Hepatocyte (in vitro differentiated cells): ENCODE measurements at places on chromosomes 3 and 15.

DNA sequence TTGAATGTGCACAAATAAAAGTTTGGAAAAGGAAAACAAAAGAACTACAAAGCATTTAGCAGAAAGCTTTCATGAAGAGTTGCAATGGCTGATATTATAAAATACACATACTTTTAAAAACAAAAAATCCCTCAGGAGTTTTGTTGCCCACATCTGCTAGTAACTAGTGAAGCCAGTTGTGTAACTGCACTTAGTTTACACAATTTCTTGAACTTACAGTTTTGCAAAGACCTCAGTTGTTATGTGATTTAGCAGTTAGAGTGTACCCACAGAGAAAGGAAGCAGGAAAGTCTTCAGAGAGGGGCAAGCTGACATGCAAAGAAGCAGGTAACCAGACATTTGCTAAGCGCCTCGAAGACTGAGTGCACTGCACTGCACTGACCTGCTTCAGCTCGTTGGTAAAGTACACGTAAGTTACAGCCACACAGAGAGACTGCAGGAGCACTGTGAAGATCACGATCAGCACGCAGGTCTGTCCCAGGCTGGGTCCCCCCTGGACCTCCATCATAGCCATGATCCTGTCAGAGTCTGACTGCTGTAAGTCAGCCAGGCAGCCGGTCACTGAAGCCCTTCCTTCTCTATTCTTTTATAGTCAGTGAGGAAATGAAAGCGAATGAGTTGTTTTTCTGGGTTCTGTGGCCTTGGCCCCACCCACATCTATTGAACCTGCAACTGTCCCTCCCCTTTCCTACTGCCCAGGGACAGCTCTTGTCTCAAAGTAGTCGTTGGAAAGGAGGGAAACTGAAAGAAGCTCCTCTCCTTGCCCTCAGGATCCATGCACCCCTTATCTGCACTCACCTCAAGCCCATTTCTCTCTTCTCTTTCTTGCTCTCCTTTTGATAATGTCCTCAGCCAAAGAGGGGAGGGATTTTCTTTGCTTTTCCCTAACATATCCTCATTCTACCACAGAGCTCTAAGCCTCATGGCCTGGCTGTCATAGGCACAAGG, at the start of gene TNFSF10:
Gene TNFSF10, minus strand, starts transcription at position 560 of the 948 bp plus-strand sequence. Its CDS starts 46 bp downstream, at position 514.
- peak; percentile 60 for DNase-seq

DNA sequence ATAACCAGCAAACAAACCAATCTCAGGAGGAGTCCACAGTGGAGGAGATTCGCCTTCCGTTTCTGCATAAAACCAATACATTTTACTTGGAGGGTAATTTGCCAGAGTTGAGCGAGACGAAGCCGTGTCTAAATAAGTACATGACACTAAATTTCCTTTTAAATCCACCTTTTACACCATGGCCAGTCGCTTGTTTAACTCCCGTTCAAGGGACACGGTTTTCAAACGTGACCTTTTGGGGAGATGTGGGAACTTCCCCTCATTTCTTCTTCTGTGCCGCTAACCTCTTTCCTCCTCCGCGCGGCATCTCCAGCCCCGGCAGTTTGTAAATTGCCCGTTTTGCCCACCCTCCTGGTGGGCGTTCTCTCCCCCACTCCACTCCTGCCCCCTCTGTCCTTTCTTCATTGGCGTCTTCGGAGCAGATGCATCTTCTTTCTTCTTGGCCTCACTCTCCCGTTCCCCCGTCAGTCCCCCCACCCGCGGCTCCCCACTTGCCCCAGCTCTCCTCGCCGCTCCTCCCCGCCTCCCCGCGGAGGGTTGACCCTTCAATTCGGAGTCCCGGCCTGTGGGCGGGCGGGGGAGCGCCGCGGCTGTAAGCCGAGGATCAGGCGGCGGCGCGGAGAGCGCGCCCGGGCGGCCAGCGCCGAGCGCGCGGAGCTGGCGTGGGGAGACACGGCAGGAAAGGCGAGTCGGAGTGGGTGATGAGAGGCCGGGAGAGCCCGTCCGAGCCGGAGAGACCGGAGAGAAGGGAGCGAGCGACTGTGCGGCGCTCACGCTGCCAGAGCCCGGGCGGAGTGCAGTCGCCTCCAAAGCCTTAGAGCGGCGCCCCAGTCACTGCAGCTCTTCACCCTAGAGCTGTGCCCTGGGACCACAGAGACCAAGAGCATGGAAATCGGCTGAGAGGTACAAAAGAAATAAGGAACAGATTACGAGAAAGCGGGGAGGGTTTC, at the start of gene NLGN1:
Gene NLGN1, plus strand, starts transcription at position 584 of the 950 bp plus-strand sequence.
- DNase-seq: peak; percentile 88

DNA sequence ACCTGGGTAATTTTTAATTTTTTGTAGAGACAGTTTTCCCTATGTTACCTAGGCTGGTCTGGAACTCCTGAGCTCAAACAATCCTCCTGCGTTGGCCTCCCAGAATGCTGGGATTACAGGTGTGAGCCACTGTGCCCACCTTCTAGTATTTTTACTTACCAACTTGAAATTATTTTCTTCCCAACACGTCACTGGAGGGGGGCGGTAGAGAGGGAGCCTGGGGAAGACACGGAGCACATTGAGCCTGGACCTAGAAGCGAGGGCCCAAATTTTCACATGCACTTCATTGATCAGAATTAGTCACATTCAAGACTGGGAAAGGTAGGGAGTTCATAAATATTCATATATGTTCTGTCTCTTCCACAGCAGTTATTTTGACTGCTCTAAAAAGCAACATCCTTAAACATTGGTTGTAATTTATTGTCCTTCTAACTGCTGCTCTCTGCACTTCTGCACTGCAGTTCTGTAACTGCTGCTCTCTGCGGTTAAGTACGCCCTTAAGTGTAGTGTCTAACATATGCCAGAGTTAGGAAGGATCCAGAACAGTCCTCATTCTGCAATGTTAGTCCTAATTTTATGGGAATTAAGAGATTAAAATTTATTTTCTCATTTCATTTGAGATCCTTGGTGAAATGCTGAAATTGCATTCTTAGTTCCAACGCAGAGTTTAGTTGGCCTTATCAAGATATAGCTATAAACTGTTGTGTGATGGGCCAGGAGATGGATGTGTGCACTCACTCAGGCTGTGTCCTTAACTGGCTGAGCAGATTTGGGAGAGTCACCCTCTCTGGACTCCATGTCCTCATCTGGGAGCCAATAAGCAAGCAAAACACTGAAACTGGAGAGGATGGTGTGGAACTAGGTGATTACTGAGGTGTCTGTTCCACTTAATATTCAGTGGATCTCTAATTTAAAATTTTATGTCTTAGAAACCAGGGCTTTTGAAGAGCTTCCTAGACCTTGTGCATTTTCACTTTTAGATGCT, 98.2 kb downstream of the STRIT1 start:
- no peak for DNase-seq

DNA sequence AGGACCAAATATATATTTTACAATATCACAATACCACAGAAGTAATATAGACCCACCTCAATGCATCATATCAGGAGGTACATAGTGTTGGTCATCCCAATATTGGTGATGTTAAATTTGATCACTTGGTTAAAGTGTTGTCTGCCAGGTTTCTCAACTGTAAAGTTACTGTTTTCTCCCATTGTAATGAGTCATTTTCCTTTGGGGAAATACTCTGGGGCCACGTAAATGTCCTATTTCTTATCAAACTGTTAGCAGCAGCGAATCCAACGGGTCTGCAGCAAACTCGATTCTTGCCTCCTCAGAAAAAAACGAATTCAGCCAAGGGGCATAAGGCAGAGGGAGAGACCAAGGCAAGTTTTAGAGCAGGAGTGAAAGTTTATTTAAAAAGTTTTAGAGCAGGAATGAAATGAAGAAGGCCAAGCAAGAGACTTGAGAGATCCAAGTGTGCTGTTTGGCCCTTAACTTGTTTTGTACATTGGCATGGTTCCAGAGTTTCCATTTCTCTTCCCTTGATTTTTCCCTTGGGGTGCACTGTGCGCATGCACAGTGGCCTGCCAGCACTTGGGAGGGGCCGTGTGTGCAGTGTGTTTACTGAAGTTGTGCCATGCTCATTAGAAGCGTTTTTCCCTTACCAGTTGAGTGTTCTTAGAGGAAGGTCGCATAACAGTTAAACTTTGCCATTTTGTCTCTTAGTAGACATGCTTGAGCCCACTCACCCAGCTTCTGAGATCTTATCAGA, 512.5 kb downstream of the AGBL1 start:
- no peak for DNase-seq

GRCh38 chr15:72242775-72243370, 11.9 kb upstream of the PKM start:
- no peak for DNase-seq

DNA sequence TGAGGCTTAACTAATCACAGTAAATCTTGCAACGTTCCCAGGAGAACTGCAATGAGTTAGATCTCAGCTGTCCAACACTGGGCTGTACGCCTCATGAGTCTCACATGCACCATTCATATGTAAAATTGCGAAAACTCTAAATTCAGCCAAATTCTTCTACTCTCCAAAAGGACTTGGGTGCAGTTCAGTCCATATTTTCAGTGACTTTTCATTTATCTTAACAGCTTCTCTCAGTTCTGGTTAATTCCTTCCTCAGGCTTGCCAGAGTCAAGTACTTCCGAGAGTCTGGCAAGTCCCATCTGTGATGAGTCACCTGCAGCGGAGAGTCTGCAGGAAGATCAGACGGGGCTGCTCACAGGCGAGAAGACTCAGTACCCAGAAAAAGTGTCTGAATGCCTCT, 11.5 kb downstream of the CCDC80 start:
- DNase-seq: peak; percentile 74

DNA sequence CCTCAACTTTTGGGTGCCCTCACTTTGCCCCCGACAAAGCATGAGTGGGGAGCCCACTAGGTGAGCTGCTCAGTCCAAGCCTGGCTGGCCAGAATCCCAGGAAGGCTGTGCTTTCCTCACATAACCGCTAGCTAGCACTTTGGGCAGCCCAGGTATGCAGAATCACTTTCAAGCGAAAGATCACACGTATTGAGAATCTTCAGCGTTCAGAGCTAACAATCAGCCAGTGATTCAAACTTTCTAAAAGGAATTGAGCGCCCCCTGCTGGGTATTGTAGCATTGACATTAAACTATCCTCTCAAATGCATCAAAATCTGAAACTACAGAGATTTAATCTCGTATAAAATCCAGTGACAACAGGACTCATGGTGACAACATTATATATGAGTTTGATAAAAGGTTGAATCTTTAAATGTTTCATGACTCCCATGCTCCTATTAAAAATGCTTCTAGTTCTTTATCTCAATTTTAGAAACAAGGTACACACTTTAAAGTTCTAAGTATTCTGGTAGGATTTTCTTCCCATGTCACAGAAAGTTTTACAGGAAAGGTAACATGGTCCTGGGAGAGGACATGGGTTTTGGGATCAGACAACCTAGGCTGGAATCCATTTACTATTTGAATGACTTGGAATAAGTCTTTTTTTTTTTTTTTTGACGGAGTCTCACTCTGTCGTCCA, 11.8 kb downstream of the ANAPC13 start:
- peak; percentile 92 for DNase-seq

DNA sequence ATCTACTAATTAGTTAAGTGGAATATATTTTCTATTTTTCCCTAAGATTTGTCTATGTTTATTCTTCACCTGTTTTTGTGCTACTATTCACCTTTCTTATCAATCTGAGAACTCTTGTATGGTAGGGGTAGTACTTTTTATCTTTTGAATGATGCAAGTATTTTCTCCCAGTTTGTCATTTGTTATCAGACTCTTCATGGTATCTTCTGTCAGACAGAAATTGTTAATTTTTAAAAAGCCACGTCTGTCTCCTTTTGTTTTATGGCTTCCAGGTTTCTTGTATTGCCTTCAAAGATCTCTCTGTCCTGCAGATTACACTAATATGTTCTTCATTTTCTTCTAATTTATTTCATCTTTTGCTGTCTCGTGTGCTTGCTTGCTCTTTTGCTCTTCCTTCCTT, 184.3 kb downstream of the PCCB start:
- no peak for DNase-seq

DNA sequence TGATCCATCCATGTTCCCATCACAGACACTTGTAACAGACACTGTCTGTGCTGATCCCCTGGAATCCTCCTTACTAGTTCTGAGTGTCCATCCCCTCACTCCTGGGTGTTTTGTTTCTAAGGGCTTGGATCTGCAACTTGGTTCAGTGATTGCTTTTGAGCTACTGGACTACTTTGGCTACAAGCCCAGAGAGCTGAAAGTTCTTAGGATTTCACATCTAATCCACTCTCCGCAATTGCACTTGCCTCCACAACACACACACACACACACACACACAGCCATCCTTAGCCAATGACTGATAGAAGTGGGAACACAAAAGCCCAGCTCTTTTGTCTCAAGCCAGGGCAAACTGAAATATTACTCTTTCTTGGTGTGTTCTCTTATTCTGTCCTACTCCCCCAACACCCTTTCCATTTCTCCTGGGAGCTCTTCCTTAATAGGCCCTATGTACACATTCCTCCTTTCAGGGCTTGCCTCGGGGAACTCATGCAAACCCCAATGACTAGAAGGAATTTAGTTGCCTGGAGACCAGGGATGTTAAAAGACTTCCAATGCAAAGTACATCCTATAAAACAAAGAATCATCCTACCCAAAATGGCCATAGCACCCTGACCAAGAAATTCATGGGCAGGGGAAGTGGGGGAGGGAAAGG, 206.1 kb upstream of the UBE2E2 start:
- DNase-seq: no peak

GRCh38 chr15:38689522-38689921, 124.9 kb upstream of the RASGRP1 start:
- DNase-seq: no peak

GRCh38 chr15:66178531-66178910, 75.0 kb downstream of the MEGF11 start:
- no peak for DNase-seq

- no peak for DNase-seq
Observed at GRCh38 chr15:89322822-89323221, 11.8 kb downstream of the POLG start.

DNA sequence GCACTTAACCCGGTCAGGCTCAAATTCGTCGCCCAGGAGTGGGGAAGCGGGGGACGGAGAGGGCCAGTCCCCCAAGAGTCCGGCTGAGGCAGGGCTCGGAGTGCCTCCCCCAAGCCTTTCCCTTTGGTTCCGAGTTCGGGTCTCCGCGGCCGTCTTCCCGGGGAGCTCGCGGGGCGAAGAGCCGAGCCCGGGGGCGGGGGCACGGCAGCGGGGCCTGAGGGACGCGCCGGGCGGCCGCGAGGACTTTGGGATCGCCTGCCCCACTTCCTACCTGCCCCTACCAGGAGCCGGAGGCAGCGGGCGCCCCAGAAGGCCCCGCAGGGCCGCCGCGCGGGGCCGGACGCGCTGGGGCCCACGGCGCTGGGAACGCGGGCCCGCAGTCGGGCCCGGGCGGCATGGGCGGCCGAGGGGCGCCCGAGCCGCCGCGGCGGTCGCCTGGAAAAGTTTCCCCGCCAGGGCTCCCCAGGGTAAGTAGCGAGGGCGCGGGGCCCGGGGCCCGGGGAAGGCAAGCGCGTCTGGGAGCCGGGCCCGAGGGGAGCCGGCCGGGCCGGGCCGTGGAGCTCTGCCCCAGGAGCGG, 2.8 kb downstream of the FURIN start:
- DNase-seq: peak; percentile 76

DNA sequence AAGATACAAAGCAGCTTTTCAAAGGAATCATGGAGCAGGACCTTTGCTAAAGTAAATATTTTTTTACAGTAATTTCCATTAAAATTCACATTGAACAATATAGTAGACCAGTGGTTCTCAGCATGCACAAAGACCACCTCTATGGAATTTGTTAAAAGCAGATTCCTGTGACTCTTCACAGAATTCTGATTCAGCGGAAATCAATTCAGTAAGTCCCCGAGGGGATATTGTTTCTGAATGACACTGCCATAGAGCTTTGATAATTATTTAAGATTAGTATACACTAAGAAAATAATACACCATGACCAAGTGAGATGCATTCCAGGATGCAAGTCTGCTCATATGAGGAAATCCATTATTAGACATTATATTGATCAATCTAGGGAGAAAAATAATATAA, 161.9 kb upstream of the TNIK start:
- DNase-seq: no peak
